ENCODE measurements at places on chromosomes 5 and 9. TPM values are rescaled to one million over a fixed set of nuclear protein-coding genes. Genes with fewer than 3 reads are reported as not detected.

Gene MOB3B
- total RNA-seq: 0.96 TPM

- DNase-seq: no peak
These were observed 232.3 kb upstream of the IRX2 start for GRCh38 chr5:2983583-2984300.

DNA sequence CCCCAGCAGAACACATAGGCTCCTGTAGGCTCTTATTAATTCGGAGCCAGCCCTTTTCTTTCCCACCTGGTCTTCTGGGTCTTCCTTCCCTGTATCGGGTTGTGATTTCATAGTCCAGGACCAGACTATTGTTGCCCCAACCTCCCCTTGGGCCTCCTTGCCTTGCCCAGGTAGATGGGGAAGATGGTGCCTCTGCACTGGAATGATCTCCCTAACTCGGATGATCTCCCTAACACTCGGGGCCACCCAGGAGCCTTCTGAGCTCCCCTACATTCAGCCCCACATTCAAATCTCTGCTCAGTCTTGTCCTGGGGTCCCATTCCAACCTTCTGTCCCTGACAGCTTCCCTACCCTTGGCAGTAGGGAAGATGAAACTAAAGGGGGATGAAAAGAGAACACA, 2.7 kb upstream of the IRF1 start:
- no peak for DNase-seq

DNA sequence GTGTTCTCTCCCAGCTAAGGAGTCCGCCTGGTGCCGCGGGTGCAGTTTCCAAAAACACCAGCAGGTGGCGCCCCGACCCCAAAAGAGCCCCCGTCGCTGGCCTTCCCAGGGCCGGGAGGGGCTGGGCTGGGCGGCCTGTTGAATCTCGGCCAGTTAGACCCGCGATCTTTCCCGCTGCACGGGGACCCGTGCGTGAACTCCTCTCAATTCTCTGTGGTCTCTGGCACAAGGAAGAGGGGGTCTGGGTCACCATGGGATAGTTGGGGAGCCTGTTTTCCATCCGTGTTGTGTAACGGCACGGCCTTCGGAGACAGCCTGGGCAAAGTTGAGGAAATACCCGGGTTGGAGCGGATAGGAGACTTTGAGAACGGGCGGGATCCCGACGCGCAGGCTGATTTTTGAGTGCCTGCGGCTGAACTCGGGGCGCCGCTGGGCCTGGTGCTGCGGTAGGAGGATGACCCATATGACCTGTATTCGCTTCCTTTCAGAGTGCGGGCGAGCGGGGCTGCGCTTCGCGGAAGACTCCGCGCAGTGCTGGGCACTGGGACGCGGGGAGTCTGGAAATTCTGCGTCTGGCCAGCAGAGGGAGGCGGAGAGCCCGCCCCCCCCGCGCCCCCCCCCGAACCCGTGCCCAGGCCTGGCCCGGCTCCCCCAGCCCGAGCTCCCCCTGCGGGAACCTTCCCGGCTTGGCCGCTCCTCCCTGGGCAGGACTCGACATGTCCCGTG, 7.9 kb upstream of the PSD2 start:
- DNase-seq: peak; percentile 87

DNA sequence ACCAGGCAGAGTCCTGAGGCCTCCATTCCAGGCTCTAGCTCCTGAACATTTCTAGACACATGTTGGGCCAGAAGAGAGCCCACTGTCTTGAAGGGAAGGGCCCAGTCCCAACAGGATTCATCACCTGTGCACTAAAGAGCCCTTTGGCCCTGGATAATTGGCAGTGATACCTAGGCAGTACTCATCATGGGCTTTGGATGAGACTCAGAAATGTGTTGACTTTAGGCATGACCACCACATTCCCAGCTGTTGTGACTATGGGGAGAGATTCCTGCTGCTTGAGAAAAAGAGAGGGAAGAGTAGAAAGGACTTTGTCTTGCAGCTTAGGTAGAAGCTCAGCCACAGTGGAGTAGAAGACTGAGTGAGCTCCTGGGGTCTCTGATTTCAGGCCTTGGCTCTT, 138.4 kb upstream of the DAPK1 start:
- no peak for DNase-seq

DNA sequence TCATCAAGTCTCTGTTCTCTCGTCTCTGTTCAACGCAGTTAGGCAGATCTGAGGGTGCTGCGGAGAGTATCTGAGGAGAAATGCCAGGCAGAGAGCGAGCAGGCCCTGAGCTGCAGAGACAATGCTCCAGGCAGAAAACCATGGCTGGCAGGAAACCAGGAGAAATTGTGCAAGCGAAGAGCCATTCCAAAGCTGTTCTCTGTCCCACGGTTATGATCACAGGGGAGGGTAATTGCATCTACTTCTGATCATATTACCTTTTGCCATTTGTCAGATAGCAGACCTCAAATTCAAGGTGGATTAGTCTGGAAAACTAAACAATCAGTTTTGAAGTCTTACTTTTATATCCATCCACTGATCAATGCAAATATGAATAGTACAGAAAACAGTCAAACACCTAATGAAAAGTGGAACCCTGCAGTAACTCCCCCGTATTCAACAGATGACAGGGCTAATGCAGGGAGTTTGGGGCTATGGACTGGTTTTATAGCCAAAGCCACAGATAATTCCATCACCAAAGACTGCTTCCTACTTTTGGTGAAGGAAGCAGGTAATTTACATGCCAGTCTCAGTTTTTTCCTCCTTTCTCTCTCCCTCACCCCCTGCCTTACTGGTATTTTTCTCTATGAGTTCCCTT, 228.0 kb downstream of the DCP2 start:
- DNase-seq: no peak

Gene SURF2
- total RNA-seq: 64.1 TPM

GRCh38 chr9:13110766-13111417, 168.6 kb downstream of the MPDZ start:
- no peak for DNase-seq

GRCh38 chr5:14712666-14713065, 48.1 kb downstream of the OTULIN start:
- no peak for DNase-seq

- no peak for DNase-seq
These were observed 20.5 kb downstream of the GFI1B start for GRCh38 chr9:132998831-132999635.

DNA sequence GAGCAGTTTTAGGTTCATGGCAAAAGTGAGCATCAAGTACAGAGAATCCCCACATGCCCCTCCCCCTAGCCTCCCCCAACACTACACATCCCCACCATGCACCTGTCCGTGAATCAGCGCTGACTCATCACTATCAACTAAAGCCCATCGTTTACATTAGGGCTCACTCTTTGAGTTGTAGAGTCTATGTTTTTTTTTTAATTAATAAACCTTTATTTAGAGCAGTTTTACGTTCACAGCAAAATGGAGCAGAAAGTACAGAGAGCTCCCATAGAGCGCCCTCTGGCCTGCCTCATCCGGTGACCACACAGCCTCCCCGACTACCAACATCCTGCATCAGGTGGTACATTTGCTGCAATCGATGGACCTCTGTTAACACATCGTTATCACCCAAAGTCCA, 47.9 kb upstream of the UNC5A start:
- DNase-seq: no peak

GRCh38 chr5:62288118-62288517, 17.9 kb upstream of the KIF2A start:
- DNase-seq: no peak

GRCh38 chr5:132086277-132086794, 12.7 kb downstream of the CSF2 start:
- DNase-seq: no peak

GRCh38 chr9:36833954-36834353, 200.1 kb downstream of the PAX5 start:
- no peak for DNase-seq

Gene TAF11L10
- not detected for total RNA-seq

GRCh38 chr9:110143485-110143884, 64.5 kb downstream of the C9orf152 start:
- no peak for DNase-seq

GRCh38 chr9:87618226-87618625, 107.7 kb upstream of the CTSL start:
- DNase-seq: no peak

- DNase-seq: no peak
These were observed 50.9 kb downstream of the MVB12B start for GRCh38 chr9:126377536-126377935.

DNA sequence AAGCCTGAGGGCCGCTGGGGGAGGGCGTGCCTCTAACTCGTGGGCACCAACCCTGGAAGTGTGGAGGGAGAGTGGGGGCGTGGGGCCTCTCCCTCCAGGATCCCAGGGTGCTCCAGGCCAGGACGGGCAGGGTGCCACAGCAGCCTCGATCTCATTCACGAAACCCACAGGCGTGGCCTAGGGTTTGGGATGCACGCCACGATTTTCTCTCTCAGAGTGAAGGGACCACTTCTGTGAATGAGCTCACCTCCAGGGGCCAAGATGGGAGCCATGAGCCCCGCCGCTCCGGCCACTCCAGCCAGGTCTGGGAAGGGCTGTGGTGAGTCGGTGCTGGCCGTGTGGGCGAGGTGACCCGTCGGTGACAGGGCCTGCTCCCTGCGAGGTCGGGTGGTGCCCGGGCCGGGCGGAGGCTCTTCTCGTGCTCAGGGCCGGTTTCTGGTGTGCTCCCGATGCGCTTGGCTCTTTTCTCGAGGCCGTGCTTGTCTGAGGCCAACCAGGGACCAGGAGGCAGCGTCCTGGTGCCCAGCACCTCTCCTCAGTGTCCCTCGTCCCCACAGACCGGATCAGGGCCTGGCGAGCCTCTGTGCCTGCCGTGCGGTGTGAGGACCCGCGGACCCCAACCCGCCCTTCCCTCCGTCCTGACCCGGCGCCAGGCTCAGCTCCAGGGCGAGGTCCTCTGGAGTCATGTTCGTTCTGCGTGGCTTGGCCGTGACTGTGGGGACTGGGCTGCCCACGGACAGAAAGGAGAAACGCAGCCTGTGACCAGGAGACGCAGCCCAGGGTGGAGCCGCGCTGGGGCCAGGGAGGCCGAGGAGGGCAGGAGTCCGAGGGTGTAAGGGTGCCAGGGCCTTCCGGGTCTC, 31.0 kb downstream of the TPPP start:
- no peak for DNase-seq

Gene HK3
- not detected for total RNA-seq

- DNase-seq: no peak
These were observed 1.0 kb upstream of the CRB2 start for GRCh38 chr9:123354806-123355508.

- DNase-seq: no peak
These were observed 54.9 kb upstream of the DAB2IP start for GRCh38 chr9:121596515-121596914.

Gene GABRG2
- not detected for total RNA-seq

- no peak for DNase-seq
These were observed 424.6 kb downstream of the MED10 start for GRCh38 chr5:5953584-5954274.

Gene IFNA2
- total RNA-seq: not detected

DNA sequence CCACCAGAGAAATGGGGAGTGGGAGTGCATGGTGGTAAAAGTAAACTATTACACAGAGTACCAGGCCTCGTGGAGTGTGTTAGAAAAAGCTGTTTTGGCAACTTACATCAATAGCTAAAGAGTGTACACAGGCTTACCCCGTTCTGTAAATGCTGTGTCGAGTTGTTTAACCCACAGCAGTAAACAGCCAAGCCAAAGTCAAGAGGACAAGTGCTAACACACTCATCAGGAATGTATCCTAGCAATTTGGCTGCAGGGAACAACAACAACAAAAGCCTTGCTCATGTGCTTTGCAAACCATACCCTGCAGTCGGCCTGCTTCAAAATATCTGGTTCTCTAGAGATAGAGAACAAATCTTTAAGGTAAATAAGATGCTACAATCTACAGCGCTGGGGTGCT, 15.9 kb downstream of the DAP start:
- DNase-seq: no peak

- peak; percentile 25 for DNase-seq
These were observed 1.3 kb upstream of the ST8SIA4 start for GRCh38 chr5:100904259-100904861.

DNA sequence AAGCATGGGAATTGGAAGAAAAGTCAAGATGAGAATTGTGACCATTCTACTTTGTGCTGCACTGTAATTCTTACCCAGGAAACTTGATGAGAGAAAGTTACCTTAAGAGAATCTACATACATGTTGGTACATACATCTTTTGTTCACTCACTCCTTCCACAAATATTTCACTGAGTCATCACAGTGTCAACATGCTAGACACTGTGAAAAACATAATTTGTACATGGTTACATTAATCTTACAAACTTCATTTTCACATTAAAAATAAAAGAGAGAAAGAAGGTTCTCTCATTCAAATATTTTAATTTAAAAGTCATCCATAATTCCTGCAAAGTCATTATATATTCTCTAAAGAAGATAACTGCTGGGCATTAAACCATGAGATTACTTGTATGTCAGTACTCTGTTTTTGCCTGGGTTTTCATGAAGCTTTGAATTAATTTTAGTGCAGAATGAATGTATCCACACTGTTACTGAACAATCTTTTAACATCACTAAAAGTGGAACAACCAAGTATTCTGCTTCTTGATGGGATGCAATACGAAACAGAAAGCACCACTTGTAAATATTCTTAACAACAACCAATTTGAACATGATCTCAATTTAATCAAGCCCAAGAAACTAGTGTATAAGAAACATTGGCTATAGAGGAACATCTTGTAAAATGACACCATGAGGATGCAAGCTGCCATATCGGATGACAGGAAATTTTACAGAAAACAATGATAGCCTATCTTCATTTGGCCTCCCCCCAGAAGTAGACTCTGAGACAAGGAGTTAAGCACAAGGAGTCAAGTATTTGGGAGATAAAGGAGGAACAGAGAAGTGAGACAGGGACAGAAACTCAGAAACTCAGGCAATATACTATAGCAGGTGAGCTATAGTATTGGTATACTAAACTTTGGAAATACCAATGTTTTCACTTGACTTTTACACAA, 28.4 kb downstream of the ERP44 start:
- no peak for DNase-seq

- no peak for DNase-seq
These were observed 115.5 kb downstream of the SH3GL2 start for GRCh38 chr9:17694336-17694735.

GRCh38 chr5:154944716-154945115, 3.8 kb downstream of the MRPL22 start:
- DNase-seq: no peak

DNA sequence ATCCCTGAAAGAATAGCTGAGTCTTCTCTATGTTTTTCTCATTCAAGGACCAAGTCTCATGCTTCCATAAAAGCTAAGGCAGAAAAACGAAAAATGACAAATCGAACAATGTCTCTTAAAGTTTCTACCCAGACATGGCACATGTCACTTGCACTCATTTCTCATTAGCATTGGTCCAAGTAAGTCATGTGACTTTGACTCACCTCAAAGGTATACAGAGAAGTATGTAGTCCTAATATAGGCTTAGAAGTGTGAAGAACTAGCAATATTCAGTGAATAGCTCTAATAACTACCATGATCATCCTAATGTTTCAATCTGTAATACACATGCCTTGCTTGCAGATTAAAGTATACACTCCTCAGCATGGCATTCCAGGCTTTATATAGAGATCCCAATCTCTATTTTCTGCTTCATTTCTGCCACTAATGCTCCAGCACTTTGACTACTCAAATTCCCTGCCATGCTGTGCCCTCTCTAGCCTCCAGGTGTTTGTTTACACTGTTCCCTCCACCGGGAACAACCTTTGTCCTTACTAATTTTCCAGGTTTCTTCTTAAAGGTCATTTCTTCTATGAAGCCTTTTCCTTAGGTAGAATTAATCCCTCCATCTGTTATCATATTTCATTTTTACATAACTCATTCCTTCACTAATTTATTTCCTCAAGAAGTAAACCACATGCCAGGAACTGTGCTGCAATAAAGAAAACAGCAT, 98.9 kb downstream of the CEMIP2 start:
- no peak for DNase-seq

Gene FOXD4L3
- total RNA-seq: not detected
